ENCODE measurements at places on chromosomes 1 and 21. TPM values are rescaled to one million over a fixed set of nuclear protein-coding genes. Genes with fewer than 3 reads are reported as not detected.
A peak's percentile ranks its signal among the peaks of the same experiment; 100 is the strongest.

GRCh38 chr1:34866762-34867109 is 7.2 kb upstream of the SMIM12 start:
- no peak for DNase-seq

Gene CFH
- 1,479 TPM for total RNA-seq

- DNase-seq, result no peak
Observed at GRCh38 chr21:26297851-26298250, 127.3 kb upstream of the APP start.

Gene SLC16A4
- total RNA-seq, result 1.8 TPM

- DNase-seq, result no peak
Observed at GRCh38 chr1:93595266-93595665, 86.4 kb downstream of the BCAR3 start.

- no peak for DNase-seq
Observed at GRCh38 chr1:94143809-94144176, 22.8 kb upstream of the ABCA4 start.

DNA sequence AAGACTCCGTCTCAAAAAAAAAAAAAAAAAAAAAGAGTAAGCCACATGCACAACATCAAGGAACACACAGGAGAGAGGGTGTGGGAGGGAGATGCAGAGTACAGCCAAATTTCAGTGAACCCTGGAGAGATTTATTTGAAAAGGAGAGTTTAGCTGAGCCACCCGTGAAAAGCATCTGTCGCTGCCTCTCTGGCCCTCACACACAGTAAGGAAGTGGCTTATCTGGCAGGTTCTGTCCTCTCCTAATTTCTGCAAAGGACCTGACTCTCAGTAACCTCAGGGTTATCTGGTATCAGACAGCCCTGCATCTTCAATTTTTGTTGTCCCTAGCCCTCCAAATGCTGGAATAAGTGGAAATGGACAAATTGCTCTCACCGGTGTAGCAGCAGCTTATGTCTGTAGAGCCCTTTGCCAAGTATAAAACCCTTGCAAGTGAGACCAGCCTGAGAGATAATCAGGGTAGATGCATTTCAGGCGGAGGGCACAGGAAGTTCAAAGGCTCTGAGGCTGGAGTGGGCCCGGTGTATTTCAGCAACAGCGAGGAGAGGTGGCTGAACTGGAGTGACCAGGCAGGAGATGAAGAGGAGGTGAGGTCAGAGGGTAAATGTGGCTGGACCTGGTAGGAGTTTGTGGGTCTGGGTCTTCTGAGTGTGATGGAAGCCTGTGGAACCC is 16.7 kb upstream of the IL10RB start:
- no peak for DNase-seq

- no peak for DNase-seq
Observed at GRCh38 chr1:63784489-63785390, 10.9 kb downstream of the ROR1 start.

GRCh38 chr1:72526926-72527325 is 244.6 kb upstream of the NEGR1 start:
- DNase-seq, result no peak

Gene DISP1
- 2.2 TPM for total RNA-seq

DNA sequence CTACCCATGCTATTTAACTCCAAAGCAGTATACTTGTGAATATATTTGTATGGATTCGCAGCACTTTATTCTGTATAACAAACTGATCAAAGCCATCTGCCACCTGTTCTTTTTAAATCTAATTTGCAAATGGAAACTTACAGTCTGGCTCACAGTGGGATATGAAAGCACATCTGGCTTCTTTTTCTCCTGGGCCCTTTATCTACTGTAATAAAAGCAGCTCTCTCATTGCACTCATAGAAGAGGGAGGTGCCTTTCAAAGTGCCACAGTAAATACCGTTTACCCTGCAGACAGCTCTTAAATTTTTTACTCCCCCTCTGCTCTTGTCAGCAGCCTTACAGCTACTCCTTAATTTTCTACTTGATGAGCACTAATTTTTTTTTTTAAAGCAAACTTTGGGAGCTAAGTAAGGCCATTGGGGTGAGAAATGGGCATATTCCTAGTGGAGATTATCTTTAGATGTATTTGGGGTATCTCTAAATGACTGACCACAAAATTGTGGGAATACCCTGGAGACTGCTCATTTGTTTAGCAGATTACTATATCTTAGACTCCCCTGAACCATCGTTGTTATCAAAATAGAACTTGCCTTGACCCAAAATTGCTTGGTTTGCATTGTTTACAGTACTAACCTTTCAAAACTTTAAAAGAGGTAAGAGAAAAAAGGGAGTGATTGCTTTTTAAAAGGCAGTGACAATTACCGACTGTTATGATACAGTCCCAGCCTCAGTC is 110.1 kb downstream of the VPS13D start:
- DNase-seq, result no peak

Gene NPHS2
- not detected for total RNA-seq

DNA sequence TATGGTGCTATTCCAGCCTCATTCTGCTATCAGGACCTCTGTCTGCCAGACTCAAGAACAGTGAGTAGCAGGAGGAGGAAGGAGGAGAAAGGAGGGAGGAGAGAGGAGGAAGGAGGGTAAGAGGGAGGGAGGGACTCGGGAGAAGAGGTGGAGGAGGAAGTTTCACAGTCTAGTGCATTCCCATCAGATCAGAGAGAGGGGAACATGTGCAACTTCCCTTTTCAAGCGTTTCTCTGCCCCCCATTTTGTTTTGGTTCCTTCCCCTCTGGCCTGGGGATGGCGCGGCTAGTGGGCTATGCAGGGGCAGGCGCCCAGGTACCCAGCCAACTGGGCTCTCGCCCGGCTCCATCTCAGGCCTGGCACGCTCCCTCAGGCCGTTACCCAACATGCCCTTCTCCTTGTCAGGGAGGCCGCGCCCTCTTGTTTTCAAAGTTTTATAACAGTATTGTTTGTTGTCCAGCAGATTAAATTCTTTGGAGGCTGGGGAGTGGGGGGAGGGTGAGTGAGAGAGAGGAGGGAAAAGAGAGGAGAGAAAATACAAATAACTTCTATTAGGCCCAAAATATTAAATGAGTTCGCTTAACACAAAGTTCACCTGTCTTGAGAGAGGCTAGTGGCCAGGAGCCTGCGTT is 56.0 kb downstream of the CD46 start:
- no peak for DNase-seq

DNA sequence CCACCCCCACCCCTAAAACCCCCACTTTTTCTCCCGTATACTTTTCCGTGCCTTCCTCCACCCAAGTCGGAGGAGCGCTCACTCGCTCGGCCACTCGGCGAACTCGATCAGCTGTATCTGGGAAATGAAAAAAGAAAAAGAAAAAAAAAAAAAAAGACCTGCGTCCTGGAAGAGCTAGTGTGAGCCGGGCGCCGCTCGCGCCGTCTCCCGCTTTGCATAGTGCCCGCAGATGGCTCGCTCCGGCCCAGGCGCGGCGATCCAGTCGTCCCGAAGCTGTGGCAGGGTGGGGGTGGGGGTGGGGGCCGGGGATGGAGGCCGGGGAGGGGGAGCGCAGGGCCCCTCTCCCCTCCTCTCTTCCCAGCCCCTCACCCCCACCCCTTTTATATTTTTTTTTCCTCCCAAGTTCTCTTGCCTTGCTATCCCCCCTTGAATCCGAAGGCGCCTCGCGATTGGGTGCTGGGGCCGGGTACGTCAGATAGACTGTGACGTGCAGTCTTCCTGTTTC is 299 bp upstream of the PROX1 start:
- DNase-seq, result peak; percentile 68

Gene FCGR3A
- total RNA-seq, result 37.7 TPM

DNA sequence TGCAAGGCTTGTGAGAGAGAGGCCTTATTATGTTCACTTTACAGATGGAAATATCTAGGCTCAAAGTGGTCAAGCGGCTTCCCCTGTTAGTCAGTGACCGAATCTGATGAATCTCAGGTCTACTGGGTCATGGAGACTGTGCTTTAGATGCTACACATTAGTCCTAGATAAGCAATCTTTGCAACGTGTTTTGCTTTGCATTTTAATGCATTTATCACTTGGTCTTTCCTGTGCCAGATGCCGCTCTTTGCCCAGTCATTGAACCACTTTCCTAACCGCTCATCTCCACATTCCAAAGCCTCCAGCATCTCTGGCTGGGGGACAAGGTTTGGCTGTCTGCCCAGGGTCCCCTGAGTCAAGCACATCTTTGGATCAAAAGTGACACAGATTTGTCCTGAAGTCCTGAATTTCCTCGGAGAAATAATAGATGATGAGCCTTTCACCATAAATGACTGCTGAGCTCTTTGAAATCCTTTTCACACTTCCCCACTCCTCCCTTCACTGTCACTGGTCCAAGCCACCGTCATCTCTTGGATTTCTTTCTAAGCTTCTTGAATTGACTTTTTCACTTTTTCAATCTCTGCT is 96.0 kb upstream of the USP24 start:
- DNase-seq, result no peak

DNA sequence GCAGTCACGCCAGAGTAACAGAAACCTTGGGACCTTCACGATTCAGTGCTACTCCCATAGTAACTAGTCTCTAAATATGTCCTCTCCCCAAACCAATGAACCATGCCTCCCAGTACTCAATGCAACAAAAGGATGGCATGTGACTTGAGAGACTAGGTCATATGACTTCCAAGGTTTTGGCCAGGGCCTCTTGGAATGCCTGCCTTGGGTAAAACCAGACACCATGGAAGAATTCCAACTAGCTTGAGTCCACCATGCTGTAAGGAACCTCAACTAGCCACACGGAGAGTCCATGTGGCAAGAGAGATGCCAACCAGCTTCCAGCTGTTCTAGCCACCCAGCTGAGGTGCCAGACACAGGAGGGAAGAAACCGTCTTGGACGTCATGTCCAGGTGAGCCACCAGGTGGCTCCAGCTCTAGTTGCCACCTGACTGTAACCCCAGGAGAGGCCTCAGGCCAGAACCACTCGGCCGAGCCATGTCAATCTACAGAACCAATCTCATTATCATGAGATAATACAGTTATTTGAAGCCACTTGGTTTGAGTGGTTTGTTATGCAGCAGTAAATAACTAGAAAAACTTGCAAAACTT is 115.0 kb downstream of the SYF2 start:
- no peak for DNase-seq

GRCh38 chr1:154474802-154475201 is 27.2 kb upstream of the TDRD10 start:
- no peak for DNase-seq

GRCh38 chr1:164308101-164308500 is 250.9 kb upstream of the PBX1 start:
- DNase-seq, result no peak

DNA sequence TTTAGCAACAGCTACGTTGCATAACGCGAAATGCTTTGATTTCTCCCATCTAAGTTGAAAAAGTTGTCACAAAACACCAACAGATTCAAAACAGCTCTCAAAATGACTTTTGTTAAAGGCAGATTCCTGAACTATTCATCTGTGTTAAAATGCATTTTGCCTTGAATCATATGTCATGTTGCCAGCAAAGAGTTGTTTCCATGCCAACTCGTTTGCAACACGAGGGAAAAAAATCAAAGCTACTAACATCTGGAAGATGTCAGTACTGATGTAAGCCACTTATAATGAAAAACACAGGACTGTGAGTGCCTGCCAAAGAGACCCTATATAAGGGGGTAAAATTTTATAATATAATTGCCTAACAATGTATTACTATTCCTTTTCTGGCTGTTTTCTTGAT is 182.7 kb upstream of the PTBP2 start:
- DNase-seq, result no peak

- no peak for DNase-seq
Observed at GRCh38 chr1:112651205-112651604, 23.3 kb upstream of the MOV10 start.

Gene KRTAP12-2
- total RNA-seq, result not detected

Gene C1orf232
- total RNA-seq, result not detected

GRCh38 chr1:185427264-185427663 is 110.2 kb upstream of the IVNS1ABP start:
- DNase-seq, result no peak

GRCh38 chr1:244751271-244751895 is 84.1 kb upstream of the COX20 start:
- DNase-seq, result no peak

GRCh38 chr21:45020629-45021427 is 53.6 kb upstream of the ADARB1 start:
- no peak for DNase-seq

- DNase-seq, result no peak
Observed at GRCh38 chr1:58038574-58038973, 508.0 kb downstream of the OMA1 start.

Gene PRKAA2
- total RNA-seq, result 2.7 TPM

Gene LRRC53
- total RNA-seq, result not detected

DNA sequence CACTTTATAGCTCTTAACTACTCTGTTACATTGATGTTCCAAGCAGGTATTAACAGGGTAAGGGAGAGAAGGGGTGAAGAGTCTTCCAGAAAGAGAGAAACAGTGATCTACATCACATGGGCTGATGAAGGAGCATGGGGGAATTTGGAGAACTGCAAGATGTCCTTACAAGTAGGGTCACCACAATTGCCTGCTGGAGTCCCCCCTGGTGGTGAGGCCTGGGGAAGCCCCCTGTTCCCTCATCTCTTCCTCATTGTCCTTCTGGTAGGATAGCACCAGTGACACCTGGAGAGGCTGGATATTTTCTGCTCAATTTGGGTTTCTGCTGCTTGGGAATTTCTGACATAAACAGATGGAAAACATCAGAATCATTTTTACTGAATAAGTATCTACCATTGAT is 126.6 kb downstream of the RUNX1 start:
- DNase-seq, result no peak
